ENCODE measurements at places on chromosomes 13 and 19.

DNA sequence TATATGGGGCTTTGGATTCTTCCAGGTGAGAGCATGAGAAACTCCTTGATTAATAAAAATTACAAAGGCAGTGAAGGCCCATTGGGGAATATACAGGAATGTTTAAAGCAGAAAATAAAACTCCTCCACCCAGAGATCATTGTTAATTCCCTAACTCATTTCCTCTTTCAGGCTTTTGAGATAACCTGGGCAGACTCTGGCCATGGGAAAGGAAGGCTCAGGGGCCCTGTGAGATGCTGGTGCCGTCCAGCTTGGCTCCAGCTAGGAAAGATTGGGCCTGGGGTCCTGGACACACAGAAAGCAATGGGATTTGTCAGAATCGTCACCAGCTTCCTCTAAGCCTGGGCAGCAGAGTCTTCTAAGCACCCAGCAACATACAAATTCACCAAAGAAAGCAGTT is 36.8 kb upstream of the SPATA13 start:
- DNase-seq: no peak

GRCh38 chr13:40273253-40274025 is 393.0 kb downstream of the FOXO1 start:
- peak; percentile 74 for DNase-seq

DNA sequence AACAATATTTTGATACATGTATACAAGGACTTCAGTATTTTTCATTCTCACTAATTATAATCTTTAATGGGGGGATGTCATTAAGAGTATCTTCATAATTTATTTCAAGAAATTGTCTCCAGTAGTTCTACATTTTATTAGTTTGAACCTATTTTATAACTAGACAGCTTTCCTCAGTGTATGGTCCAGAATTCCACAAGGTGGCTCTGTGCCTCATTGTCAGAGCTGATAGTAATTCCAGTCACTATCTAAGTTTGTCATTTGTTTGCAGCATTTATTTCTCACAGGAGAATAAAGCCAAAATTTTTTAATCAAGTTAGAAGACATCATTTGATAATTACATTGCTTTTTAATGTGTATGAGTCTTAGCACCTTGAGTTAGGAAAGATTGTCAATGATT is 1633.0 kb upstream of the PCDH20 start:
- DNase-seq: no peak

DNA sequence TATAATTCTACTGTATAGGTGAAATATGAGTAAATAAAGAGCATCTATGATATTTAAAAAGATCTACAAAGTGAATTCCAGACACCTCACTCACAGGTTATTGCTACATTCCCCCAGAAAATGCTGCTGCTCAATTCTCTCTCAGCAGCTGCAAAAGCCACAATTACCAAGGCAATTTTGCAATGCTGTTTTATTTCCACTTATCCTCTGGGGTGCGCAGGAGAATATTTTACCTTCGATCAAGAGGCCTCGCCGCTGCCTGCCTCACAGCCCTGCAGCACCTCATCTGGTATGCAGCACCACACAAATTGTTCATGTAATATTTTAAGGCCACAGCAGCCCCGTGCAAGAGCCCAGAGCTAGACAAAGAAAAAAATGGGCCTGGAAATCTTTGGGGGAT is 333.2 kb downstream of the DNAJC15 start:
- DNase-seq: no peak

GRCh38 chr13:112793545-112794445 is 104.0 kb downstream of the ATP11A start:
- DNase-seq: no peak

DNA sequence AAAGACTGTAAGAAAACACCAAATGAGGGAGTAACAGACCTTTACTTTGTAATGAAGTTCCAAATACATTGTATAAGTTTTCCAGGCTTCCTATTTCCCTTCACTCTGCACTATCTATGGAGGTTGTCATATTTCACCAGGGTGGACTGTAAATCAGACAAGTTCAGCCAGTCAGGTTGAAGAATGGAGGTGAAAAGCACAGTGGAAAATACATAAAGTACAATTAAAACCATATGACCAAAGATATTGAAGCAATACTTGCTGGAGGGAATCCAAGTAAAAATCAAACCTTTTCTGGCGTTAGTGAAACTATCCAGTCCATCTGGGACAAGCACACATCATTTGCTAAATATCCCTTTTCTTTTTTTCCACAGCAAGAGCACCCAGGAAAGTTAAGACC is 3.2 kb downstream of the LHFPL6 start:
- no peak for DNase-seq

- no peak for DNase-seq
Observed at GRCh38 chr13:90094357-90094756, 1253.1 kb upstream of the MIR17HG start.

GRCh38 chr13:109348519-109349258 is 437.7 kb downstream of the IRS2 start:
- no peak for DNase-seq

- no peak for DNase-seq
Observed at GRCh38 chr19:47505506-47505905, 9.4 kb downstream of the NAPA start.

- no peak for DNase-seq
Observed at GRCh38 chr13:28751175-28751960, 32.6 kb upstream of the SLC46A3 start.

DNA sequence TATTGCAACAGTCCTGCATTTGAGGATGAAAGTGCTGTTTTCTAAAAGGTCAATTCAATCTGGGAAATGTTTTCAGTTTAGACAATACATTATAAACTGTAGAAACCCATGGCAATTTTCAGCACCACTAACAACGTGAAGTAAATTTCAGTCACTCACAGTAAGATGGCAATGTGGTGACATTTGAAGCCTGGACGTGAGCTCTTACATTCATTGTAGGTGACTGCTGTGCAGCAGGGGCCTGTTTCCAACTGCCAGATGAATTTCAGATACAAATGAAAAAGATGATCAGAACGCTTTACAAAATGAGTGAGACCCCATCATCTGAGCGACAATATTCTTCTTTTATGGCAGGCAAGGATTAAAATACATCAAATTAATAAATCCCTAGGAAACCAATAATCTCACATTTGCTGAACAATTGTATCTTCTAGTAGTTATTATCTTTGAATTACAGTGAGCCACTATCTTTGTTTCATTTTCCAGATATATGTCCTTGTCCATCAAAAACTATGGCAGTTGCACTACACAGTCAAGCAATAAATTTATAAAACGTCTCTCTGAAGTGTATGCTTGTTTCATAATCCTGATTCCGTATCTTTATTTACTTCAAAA is 1816.8 kb downstream of the OLFM4 start:
- no peak for DNase-seq

DNA sequence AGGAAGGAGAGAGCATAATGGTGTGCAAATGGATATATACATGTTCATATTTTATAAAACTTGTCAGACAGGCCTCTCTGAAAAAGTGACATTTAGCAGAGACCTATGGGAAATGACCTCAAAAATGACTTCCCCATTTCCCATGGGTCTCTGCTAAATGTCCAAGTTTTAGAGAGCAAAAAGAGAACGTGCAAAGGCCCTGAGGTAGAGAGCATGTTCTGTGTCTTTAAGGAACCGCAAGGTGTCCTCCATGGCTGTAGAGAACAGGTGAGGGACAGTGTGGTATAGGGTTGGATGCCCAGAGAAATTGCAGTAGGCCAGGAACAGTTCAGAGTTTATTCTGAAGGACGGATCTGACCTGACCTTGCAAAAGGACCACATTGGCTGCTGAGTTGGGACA is 113.2 kb upstream of the RNF113B start:
- DNase-seq: no peak

DNA sequence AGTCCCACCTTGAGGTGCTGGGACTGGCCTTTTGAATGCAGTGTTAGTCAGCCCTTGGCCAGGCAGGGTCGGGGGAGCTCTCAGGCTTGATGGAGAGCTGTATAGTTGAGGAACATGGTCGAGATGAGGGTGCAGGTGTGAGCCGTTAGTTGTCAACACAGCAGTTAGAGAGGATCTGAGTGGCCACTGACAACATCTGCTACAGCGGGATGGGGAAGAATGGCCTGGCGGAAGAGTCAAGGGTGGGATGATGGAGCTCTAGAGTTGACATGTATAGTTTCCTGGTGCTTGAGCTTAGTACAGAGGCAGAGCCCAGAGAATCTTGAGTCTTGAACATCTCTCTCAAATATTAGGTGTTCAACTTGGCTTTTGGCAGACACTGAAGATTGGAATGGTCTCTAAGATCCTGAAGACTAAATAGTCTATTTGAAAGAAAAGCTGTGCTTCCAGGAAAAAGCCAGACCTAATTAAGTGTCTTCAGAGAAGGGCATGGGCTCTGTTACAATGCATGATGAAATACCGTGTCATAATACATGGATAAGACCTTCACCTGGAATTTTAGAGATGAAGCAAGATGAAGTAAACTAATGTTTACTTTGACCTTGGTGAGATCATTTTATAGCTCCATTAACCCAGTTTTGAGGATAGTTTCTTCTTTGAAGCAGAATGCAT is 9.7 kb downstream of the PCCA start:
- no peak for DNase-seq

GRCh38 chr13:39563470-39563735 is 39.6 kb downstream of the LHFPL6 start:
- no peak for DNase-seq

- DNase-seq: no peak
Observed at GRCh38 chr19:22608441-22608840, 25.7 kb upstream of the ZNF492 start.

DNA sequence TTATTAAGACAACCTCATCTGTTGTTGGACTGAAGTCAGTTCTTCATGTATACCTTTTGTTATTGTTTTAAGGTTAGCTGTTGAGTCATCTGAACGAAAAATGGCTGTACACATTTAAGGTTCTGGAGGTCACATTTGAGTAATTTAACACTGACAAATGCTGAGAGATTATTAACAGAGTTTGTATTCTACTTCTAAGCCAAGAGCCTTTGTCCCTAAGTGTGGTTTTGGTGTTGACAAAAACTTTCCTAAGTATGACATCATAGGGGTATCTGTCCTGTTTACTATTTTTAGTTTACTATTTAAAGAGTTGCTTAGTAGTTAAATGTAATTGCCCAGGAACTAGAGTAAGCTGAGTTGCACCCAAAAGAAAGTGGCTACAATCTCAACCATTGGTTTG is 71.9 kb downstream of the CDK8 start:
- no peak for DNase-seq

DNA sequence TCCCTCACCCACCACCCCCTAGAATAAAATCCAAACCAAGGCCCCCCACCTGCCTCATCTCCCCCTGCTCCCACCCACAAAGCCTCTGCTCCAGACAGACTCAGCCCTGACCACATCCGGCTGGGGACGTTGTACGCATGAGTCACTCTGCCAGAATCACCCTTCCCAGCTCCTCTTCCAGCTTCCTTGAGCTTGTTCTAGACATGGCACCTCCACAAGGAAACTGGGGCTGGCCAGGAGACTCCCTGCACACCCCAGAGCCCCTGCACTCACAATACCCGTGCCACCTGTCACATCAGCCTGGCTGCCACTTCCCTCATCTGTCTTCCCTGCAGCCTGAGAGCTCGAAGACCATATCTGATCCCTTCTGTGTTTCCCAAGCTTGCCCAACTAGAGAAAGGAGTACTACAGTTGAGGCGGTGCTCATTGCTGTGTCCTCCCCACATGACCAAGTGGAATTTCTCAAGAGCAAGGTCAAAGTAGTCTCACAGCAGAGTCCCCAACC is 9.7 kb downstream of the DEDD2 start:
- DNase-seq: no peak

DNA sequence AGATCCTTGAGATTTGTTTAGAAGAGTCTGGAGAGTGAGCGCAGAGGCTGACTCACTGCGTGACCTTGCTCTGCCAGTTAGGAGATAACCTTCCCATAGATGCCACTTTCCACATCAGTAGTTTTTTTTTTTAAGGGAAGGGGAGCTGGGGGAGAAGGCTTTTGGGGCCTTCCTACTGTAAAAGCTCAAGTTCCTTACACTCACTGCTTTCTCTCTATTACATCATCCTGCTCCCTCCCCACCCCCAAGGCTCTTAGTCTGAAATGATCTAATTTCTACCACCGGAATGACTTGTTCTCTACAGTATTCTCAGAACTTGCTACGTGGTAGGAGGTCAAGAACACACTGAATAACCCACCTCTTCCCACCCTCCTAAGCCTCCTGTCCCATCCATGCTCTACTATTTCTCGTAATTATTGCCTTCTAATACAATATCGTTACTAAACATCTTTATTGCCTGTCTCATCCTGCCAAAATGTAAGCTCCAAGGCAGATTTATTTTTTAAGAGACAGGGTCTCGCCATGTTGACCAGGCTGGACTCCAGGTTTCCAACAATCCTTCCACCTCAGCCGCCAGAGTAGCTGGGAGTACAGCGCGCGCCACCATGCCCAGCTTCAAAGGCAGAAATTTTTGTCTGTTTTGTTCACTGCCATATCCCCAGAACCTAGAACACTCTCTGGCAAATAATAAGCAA is 1.2 kb downstream of the LONP1 start:
- no peak for DNase-seq

- no peak for DNase-seq
Observed at GRCh38 chr13:25179011-25179410, 6.9 kb upstream of the AMER2 start.

DNA sequence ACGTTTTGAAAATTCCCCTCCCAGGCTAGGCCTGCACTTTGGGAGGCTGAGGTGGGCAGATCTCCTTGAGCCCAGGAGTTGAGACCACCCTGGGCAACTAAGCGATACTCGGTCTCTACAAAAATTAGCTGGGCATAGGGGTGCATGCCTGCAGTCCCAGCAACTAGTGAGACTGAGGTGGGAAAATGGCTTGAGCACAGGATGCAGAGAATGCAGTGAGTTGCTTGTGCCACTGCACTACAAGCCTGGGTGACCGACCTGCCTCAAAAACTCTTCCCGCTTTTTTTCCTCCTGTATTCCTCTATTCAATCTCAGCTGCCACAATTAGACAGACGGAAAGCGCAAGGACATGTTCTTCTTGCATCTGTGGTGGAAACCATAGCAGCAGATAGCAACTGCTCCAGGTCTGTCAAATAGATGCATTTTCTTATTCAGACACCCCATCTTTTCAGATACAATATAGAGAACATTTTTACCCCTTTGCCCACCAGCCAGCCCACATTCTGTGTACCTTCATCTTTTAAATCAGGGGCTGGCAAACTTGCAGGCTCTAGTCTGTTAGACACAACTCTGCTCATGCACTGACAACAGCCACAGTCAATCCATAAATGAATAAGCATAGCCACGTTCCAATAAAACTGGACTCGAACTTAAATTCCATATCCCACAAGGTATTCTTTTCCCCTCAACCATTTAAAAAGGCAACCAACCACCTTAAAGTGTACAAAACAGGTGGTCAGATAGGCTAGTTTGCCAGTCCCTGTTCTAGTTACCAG is 4.8 kb downstream of the TPT1 start:
- DNase-seq: no peak

Data from nucleus accumbens (tissue), 56 donors.